DMS153 (cell line): ENCODE measurements at places on chromosomes 1 and 21.

GRCh38 chr1:86541859-86542258, 5.0 kb upstream of the CLCA4 start:
- no peak for DNase-seq

GRCh38 chr1:82499022-82499421, 698.3 kb downstream of the ADGRL2 start:
- DNase-seq: no peak

DNA sequence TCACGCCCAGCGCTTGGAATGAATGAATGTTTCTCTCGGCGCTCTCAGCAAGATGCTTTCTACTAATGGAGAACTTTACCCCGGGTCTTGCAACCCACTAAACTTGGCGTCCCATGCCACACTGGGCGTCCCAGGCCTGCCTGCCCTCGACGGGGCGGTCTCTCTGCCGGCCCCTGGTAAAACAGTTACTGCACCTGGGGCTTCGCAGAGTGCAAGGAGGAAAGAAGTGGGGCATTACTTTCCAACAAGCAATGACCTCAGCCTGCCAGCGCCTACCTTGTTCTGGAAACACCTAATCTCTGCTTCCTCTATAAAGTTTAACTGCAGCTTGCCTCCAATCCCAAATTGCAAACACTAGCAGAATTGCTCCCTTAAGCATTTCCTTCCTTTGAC, 27.8 kb upstream of the NFIA start:
- DNase-seq: no peak

GRCh38 chr1:181089017-181089675, 646 bp downstream of the IER5 start:
- no peak for DNase-seq

DNA sequence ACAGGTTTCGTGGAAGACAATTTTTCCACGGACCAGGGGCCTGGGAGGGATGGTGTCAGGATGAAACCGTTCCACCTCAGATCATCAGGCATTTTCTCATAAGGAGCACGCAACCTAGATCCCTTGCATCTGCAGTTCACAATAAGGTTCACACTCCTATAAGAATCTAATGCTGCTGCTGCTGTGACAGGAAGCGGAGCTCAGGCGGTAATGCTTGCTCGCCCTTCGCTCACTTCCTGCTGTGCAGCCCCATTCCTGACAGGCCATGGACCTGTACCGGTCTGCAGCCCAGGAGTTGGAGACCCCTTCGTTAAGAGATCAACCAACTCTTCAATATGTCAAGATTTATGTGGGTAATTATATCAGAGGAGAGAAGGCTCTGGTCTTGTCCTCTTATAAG, 3.3 kb upstream of the DHX9 start:
- no peak for DNase-seq

GRCh38 chr1:83090195-83090594, 908.7 kb downstream of the TTLL7 start:
- DNase-seq: no peak

GRCh38 chr1:209813902-209814301, 8.0 kb upstream of the IRF6 start:
- DNase-seq: no peak
